ENCODE measurements at places on chromosomes 4 and X.

GRCh38 chr4:48375651-48376304 is 34.4 kb downstream of the SLAIN2 start:
- DNase-seq: no peak

- no peak for DNase-seq
Measured at GRCh38 chr4:8176547-8177399, 18.2 kb upstream of the ABLIM2 start.

DNA sequence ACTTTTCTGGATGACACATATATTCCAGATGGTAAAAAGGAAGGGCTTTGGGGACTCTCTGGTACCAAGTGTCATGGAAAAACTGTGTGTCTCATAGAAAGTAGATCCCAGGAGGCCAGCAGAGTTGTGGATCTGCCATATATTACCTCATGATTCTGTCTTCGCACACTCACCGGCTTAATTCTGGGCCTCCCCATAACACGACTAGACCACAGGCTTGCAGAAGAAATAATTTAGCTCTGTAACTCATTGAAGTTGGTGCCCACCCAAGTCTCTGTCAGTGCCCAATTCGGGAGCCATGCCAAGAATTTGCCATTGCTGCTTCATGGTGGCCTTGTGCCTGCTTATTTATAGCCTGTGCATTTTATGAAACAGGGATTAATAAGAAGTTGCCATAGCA is 104.5 kb downstream of the AR start:
- DNase-seq: no peak

GRCh38 chr4:110850461-110851442 is 227.9 kb upstream of the PITX2 start:
- DNase-seq: no peak

DNA sequence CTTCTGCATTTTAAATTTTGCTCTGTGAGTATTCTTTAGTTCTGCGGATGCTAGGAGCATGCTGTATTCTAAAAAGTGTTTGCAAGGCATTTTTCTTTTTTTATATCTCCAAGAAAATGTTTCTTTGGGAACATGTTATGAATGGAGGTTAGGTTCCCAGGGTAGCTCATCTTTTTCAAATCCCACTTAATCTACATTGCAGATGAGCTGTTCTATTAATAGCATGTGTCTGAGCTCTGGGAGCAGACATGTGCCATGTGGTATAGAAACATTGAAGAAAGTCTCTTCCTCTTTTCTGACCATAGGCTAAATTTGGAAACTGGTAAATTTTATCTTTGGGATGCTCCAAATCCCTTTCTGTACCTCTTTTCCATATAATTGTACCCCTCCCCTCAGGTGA is 23.2 kb downstream of the DIAPH2 start:
- DNase-seq: no peak

DNA sequence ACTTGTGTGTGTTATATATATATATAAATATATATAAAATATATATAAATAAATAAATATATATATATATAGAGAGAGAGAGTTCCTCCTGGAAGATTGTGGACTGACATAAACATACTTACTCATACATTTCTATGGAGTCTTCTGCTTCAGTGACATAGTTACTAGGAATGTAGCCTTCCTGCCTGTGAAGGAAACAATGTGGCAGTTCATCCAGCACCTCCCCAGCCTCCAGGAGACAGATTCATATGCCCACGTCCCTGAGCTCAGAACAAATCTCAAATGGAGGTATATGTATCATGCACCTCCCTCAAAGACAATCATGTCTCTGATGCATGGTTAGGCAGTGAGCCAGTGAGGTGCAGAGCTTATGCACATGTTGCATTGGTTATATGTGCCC is 11.4 kb upstream of the TIMM8A start:
- DNase-seq: no peak

GRCh38 chr4:1405636-1406393 is 427 bp downstream of the NKX1-1 start:
- DNase-seq: no peak

GRCh38 chr4:32106767-32107166 is 1386.6 kb downstream of the PCDH7 start:
- DNase-seq: no peak

GRCh38 chr4:72864898-72865297 is 204.6 kb downstream of the COX18 start:
- DNase-seq: no peak

GRCh38 chr4:38873290-38873944 is 5.8 kb downstream of the FAM114A1 start:
- no peak for DNase-seq

DNA sequence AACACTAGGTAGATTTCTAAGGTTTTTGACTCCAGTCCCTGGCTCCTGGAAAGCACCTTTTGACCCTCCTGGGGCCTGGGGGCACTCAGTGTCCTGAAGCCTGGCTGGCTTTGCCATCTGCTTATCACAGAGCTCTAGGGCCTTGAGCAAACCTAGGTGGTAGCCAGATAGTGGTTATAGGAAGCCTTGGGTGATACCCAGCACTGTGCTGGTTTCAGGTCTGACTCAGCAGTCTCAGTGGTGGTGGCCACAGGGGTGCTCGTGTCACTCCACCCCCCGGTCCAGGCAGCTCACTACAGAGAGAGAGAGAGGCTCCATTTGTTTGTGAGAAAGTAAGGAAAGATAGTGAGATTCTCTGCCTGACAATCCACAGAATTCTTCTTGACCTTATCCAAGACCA is 195.8 kb upstream of the ZFP42 start:
- DNase-seq: no peak

DNA sequence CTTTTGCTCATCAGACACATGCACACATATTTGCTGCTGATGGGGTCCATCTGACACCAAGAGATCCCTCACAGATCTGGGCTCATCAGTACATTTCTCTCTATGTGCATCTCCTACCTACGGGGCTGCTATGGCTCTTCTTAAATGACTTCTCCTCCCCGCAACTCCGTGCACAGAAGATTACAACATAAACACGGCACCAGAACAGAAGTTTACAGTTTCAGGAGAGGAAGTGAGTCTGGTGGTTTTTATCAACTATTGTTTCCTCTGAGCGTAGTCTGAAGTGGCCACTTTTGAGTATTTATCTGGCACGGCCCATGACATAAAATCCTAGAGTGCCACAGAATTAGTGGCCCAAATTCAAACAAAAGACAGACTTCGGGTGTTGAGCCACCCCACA is 263.8 kb downstream of the PRDM5 start:
- no peak for DNase-seq

GRCh38 chr4:175961604-175962003 is 104.0 kb upstream of the WDR17 start:
- no peak for DNase-seq

DNA sequence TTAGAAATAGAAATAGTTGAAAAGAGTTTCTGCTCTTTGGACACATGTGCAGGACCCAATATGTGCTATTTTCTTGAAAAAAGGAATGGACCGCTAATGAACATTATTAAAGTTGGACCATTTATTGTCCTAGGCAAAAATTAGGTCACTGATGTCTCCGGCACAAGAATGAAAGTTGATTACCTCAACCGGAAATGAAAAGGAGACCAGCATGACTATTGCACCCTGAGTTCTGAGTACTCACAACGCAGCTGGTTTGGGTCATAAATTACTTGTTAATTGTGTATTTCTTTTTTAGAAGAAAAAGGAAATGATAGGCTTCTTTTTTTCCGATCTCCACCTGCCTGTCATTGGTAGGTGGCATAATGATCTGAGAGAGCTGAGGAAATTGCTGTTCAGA is 232.7 kb downstream of the ARHGAP24 start:
- no peak for DNase-seq

- DNase-seq: no peak
Measured at GRCh38 chr4:156158747-156159146, 205.1 kb upstream of the CTSO start.

DNA sequence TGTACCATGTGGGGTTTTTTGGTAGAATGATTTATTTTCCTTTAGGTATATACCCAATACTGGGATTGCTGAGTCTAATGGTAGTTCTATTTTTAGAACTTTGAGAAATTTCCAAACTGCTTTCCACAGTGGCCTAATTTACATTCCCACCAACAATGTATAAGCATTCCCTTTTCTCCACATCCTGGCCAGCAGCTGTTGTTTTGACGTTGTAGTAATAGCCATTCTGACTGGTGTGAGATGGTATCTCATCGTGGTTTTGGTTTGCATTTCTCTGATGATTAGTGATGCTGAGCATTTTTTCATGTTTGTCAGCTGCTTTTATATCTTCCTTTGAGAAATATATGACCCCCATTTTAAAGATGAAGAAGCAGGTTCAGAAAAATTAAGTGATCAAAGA is 153.7 kb downstream of the CBR4 start:
- no peak for DNase-seq

DNA sequence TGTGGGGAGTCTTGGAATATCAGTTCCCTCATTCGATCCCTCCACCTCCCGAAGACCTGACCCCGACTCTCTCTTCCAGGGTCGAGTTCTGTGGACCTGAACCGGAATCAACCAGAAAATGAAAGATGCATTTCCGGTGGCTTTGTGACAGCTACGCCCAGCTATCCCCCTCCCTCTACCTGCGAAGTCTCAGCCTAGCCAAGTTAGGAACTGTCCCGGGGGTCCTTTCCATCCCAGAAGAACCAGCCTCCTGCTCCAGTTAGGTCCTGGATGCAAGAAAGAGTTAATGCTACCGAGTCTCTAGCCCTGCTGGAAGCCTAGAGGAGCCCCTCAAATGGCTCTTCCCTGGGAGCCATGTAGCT is 13.4 kb upstream of the ETDC start:
- DNase-seq: no peak

DNA sequence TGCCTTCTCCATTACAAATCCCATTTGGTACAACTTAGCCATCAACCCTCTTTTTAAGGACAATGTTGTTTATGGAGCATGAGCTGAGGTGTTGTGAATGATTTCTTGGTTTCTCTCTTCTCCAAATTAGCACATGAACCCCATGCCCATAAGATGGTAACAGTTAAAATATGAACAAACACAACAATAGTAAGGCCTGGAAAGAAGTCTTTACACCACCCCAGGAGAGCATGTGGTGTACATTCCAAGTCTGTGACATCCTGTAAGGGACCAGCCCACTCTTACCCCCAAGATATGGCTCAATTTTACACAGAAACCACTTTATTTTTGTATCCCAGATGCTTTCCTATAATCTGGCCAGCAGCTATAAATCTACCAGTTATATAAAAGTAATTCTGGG is 226.1 kb downstream of the COX18 start:
- DNase-seq: no peak

DNA sequence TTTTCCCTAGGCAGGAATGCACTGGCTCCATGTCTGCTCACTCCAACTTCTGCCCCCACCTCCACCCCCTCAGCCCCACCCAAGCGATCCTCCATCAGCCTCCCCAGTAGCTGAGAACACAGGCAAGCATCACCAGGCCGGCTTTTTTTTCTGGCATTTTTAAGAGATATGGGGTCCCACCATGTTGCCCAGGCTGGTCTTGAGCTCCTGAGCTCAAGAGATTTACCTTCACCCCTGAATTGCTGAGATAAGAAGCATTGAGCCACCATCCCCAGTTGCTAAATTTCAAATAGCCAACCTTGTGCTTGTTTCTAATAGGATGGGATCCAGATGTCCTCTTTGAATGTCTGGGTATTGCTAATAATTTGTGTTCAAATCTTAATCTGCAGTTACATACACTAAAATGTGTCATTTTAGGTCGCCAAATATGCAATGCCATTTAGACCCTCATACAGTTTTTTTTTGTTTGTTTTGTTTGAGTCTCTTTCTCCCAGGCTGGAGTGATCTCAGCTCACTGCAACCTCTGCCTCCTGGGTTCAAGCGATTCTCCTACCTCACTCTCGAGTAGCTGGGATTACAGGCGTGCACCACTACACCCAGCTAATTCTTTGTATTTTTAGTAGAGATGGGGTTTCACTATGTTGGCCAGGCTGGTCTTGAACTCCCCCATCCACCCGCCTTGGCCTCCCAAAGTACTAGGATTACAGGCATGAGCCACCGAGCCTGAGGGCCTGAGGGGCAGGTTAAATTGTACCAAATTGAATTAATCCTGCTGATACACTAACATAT is 8.8 kb downstream of the LARP7 start:
- DNase-seq: no peak

GRCh38 chrX:11397680-11398079 is 104.5 kb downstream of the AMELX start:
- no peak for DNase-seq

- DNase-seq: no peak
Measured at GRCh38 chrX:130696542-130696941, 206.5 kb downstream of the ENOX2 start.

GRCh38 chr4:39841894-39842293 is 135.8 kb downstream of the PDS5A start:
- no peak for DNase-seq

GRCh38 chr4:1862055-1862911 is 6.3 kb upstream of the LETM1 start:
- DNase-seq: no peak

DNA sequence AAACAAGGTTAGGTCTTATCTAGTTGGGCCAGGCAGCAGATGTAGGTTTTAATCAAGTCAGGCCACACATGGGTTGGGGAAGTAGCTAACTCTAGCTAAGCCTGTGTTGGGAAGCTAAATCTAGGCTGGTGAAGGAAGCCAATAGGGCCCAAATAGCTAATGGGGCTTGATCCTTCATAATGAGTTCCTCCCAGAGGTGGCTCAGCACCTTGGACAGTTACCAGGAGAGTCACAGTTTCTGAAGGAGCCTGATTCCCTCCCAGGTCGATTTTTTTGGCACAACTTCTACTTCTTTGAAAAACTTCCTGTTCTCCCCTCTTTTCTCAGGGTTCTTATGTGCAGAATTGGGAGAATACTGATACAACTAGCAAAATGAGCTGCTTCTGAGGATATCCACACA is 242.5 kb upstream of the PRPS2 start:
- no peak for DNase-seq

DNA sequence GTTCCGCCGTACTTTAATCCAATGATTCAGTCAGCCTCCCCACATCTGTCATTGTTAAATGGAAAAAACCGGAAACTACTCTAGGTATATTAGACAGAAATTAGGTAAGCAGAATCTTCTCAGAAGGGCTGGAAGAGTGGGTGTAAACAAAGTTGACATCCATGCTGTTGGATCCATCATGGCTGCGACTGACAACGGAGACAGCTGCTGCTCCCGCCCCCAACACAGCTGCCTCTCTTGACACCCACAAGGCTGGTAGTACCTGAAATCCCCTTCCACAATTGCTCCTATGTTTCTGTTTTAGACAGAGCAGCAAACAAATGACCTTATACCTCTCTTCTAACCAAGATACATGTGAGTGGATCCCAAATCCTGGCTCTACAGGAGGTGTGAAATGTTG is 66.6 kb downstream of the RXFP1 start:
- no peak for DNase-seq

DNA sequence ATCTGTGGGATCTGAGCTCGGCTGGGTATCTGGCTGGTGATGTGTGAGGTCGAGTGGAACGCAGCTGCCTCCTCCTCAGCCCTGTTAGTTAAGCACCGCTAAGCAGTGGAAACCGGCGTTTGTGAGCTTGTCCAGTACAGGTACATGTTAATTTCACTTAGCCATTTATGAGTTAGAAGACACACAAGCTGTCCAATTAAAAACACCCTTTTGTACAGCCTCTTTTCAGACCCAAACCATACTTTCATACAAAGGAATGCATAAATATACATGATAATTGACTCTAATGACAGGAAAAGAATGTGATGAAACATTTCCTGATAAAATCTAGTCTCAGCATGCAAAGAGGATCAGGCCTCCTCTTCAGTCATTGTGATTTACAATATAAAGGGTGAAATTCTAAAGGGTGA is 163.6 kb upstream of the FAT1 start:
- DNase-seq: no peak

All from stimulated activated CD8-positive, alpha-beta memory T cell treated with anti-CD3 and anti-CD28 coated beads, Interleukin-4, amount 100 ng/mL, for 1 hour (primary cell).